Osteoblast (primary cell): ENCODE measurements at places on chromosomes 12 and 14. TPM values are rescaled to one million over a fixed set of nuclear protein-coding genes. Genes with fewer than 3 reads are reported as not detected.

- no peak overlapping the region for H3K4me3 ChIP-seq
- no peaks in the 10 kb centered on the region for H3K27me3 ChIP-seq
- DNase-seq, result peak; percentile 80
- H3K27ac ChIP-seq, result no peak overlapping the region
- no peaks in the 10 kb centered on the region for H3K4me1 ChIP-seq
- peaks cover 11% of the 10 kb centered on the region for H3K36me3 ChIP-seq
These were observed 18.8 kb downstream of the CEP170B start for GRCh38 chr14:104883681-104884361.

Gene SLC2A13
- 12.3 and 13.8 TPM in 2 replicates for total RNA-seq

- no peaks in the 10 kb centered on the region for H3K4me1 ChIP-seq
- no peak overlapping the region for H3K4me3 ChIP-seq
- peaks cover 4% of the 10 kb centered on the region for H3K27me3 ChIP-seq
- H3K27ac ChIP-seq, result no peak overlapping the region
These were observed 19.0 kb downstream of the KIF5A start for GRCh38 chr12:57568838-57569237.

DNA sequence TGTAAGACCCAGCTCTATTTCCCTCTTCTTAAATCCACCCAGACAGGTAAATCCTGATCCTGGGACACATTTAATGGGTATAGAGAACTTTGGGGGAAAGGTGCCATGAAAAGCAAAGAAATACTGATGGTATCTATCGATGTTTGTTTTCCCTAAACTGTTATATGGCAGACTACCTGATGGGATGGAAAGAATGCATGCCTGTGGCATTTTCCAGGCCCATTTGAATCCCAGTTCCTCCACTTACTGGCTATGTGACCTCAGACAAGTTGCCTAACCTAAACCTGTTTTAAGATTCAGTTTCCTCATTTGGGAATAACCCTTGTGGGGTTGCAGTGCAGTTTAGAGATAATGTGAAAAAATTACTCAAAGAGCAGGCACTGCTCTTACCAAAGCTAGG, 404.5 kb downstream of the FUT8 start:
- no peaks in the 10 kb centered on the region for H3K36me3 ChIP-seq
- no peak overlapping the region for H3K27ac ChIP-seq
- no peaks in the 10 kb centered on the region for H3K4me1 ChIP-seq
- H3K4me3 ChIP-seq, result no peak overlapping the region
- peaks cover 8% of the 10 kb centered on the region for H3K27me3 ChIP-seq
- DNase-seq, result no peak

Gene TOMM20L
- not detected in 2 replicates for total RNA-seq

Gene CLMN
- total RNA-seq, result 1.1 and 1.5 TPM in 2 replicates

Gene HOXC5
- 1.8 and 2.1 TPM in 2 replicates for total RNA-seq

Gene COCH
- total RNA-seq, result 0.29 and 1.1 TPM in 2 replicates

Gene IGF1
- total RNA-seq, result 0.72 and 0.88 TPM in 2 replicates

GRCh38 chr12:53995378-53996239, 4.4 kb upstream of the HOXC9 start:
- peak overlapping the region; percentile 83 for H3K4me3 ChIP-seq
- no peaks in the 10 kb centered on the region for H3K27me3 ChIP-seq
- H3K27ac ChIP-seq, result peak overlapping the region; percentile 91
- peak; percentile 93 for DNase-seq
- no peaks in the 10 kb centered on the region for H3K36me3 ChIP-seq

DNA sequence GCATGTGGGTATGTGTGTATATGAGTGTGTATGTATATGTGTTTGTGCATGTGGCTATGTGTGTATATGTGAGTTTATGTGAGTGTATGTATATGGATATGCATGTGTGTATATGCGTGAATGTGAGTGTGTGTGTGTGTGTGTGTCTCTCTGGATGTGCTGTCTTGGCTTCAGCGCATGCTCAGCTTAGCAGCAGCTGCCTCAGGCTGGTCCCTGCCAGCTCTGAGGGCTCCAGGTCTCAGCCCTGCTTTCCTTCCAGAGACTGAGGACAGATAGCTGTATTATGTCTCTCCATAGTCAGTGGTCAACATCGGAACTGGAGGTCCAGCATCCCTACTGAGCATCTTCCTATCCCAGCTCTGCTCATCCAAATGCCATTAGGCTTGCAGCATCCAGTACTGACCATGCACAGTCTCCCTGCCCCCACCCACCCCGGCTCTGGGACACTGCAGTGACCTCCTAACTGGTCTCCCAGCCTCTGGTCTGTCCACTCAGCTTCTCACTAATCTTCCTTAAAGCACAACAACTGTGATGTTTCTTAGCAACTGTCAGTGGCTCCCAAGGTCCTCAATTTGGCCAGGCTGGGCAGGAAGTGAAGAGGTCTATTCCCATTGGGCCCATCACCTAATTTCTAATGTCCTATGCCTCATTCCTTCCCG, 22.8 kb downstream of the FAIM2 start:
- no peak overlapping the region for H3K27ac ChIP-seq
- peaks cover 9% of the 10 kb centered on the region for H3K27me3 ChIP-seq
- no peak for DNase-seq
- H3K4me3 ChIP-seq, result no peak overlapping the region
- H3K36me3 ChIP-seq, result no peaks in the 10 kb centered on the region

- no peak for DNase-seq
- no peaks in the 10 kb centered on the region for H3K4me1 ChIP-seq
- peaks cover 2% of the 10 kb centered on the region for H3K27me3 ChIP-seq
- no peak overlapping the region for H3K27ac ChIP-seq
- H3K36me3 ChIP-seq, result no peaks in the 10 kb centered on the region
These were observed 448.6 kb downstream of the FUT8 start for GRCh38 chr14:65860956-65861611.

Gene IPO8
- 25.7 and 28.6 TPM in 2 replicates for total RNA-seq

- no peak for DNase-seq
- H3K4me1 ChIP-seq, result no peaks in the 10 kb centered on the region
- H3K36me3 ChIP-seq, result no peaks in the 10 kb centered on the region
- H3K27ac ChIP-seq, result no peak overlapping the region
- H3K4me3 ChIP-seq, result no peak overlapping the region
These were observed 43.5 kb upstream of the NOS1 start for GRCh38 chr12:117404940-117405339.

Gene SOS2
- total RNA-seq, result 29.7 and 30.6 TPM in 2 replicates

DNA sequence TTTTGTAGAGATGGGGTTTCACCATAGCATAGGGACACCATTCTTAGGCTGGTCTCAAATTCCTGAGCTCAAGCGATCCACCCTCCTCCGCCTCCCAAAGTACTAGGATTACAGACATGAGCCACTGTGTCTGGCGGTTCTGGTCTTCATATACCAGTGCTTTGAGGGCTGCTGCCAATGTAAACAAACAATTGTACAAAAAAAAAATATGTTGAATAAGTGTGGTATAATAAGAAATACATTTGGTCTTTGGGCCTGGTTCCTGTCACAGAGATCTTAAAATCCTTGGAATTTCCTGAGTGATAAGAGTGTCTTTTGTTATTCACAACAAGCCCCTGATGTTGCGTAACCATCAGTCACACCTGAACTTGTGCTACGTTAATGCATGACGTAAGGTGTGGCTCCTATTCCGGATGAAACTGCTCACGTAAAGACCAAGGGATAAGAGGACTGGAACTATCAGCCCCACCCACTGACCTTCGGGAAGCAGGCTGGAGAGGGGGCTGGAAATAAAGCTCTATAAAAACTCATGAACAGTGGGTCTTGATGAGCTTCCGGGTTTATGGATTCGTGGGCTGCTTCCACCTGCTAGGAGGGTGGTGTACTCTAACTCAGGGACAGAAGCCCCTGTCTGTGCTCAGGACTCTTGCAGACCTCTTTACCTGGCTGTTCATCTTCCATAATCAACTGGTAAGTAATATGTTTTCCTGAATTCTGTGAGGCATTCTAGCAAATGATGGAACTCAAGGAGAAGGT, 16.5 kb upstream of the RIMKLB start:
- DNase-seq, result no peak
- H3K36me3 ChIP-seq, result no peaks in the 10 kb centered on the region
- no peaks in the 10 kb centered on the region for H3K27me3 ChIP-seq
- H3K4me3 ChIP-seq, result no peak overlapping the region
- no peak overlapping the region for H3K27ac ChIP-seq

Gene KRT2
- total RNA-seq, result not detected in 2 replicates

Gene NANOG
- total RNA-seq, result under 0.01 TPM in 1 of 2 replicates, not detected in the other

DNA sequence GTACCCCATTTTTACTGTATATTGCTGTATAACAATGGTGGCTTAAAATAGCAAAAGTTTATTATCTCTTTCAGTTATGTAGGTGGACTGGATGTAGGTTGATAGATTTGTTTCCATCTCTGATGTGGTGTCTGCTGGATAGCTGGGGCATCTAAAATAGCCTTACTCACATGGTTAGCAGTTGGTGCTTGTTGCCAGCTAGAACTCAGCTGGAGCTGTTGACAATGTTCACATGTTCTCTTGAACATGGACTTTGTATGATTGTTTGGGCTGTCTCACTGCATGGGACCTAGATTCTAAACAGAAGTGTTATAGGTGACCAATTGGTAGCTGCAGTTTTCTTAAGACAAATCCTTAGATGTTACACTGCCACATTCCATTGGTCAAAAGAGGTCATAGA, 126.9 kb downstream of the GPHN start:
- no peak for DNase-seq
- peaks cover 9% of the 10 kb centered on the region for H3K4me1 ChIP-seq
- no peak overlapping the region for H3K4me3 ChIP-seq
- no peaks in the 10 kb centered on the region for H3K27me3 ChIP-seq

GRCh38 chr12:124764451-124764850, 99.2 kb downstream of the SCARB1 start:
- H3K27ac ChIP-seq, result peak overlapping the region; percentile 55
- H3K36me3 ChIP-seq, result no peaks in the 10 kb centered on the region
- peaks cover 5% of the 10 kb centered on the region for H3K27me3 ChIP-seq
- H3K4me1 ChIP-seq, result peaks cover 21% of the 10 kb centered on the region
- H3K4me3 ChIP-seq, result no peak overlapping the region
- peak; percentile 89 for DNase-seq

Gene FOXN4
- total RNA-seq, result not detected in 2 replicates

DNA sequence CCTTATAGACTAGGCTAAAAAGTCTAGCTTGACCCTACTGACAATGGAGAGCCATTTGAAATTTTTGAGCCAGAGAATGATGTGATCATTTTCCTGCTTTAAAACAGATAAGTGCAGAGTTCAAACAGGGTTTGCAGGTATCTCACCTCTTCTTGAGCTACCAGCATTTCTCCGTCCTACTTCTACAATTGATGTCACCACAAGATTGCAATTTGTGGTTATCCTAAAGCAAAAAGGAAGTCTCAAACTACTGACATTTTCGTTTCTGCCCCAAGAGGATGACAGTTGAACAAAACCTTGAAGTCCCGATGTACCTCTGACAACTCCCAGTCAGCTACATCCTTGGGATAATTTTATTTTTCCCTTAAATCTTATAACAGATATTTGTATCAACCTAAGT, 86.7 kb downstream of the PTGER2 start:
- peaks cover 15% of the 10 kb centered on the region for H3K4me1 ChIP-seq
- H3K4me3 ChIP-seq, result no peak overlapping the region
- H3K36me3 ChIP-seq, result no peaks in the 10 kb centered on the region
- no peaks in the 10 kb centered on the region for H3K27me3 ChIP-seq
- no peak overlapping the region for H3K27ac ChIP-seq

Gene RND1
- 0.29 and 0.36 TPM in 2 replicates for total RNA-seq

DNA sequence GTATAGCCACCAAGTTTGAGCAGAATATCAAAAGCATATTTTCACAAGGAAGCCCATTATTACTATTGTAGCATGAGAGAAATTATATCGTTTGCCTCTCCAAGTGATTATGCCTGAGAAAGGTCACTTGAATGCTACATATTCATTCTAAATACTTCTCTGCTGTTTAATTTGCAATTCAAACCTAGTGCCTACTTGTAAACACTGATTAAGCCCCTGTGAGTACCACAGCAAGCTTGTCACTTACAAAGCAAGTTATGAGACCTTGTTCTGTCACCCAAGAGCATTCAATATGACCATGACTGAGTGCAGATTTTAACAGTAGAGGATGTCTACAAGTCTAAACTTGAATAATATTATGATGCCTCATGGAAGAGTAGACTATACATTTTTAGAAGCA, 124.7 kb upstream of the SSTR1 start:
- no peak for DNase-seq
- H3K27me3 ChIP-seq, result no peaks in the 10 kb centered on the region
- no peak overlapping the region for H3K4me3 ChIP-seq
- H3K36me3 ChIP-seq, result no peaks in the 10 kb centered on the region
- H3K4me1 ChIP-seq, result no peaks in the 10 kb centered on the region

Gene EML5
- under 0.01 TPM in 2 replicates for total RNA-seq

- H3K27ac ChIP-seq, result no peak overlapping the region
- peaks cover 97% of the 10 kb centered on the region for H3K27me3 ChIP-seq
- peak; percentile 86 for DNase-seq
- peaks cover 18% of the 10 kb centered on the region for H3K4me1 ChIP-seq
- peak overlapping the region; percentile 69 for H3K4me3 ChIP-seq
These were observed 3.3 kb downstream of the COL2A1 start for GRCh38 chr12:48000878-48001504.

Gene LRIG3
- total RNA-seq, result 85.0 and 96.1 TPM in 2 replicates

- H3K4me1 ChIP-seq, result no peaks in the 10 kb centered on the region
- H3K36me3 ChIP-seq, result no peaks in the 10 kb centered on the region
- H3K27me3 ChIP-seq, result no peaks in the 10 kb centered on the region
- DNase-seq, result no peak
- no peak overlapping the region for H3K27ac ChIP-seq
These were observed 18.6 kb upstream of the PRKAB1 start for GRCh38 chr12:119649202-119649808.

- peaks cover 5% of the 10 kb centered on the region for H3K4me1 ChIP-seq
- H3K27ac ChIP-seq, result no peak overlapping the region
- DNase-seq, result no peak
These were observed 283.3 kb upstream of the PWP1 start for GRCh38 chr12:107402041-107403022.

GRCh38 chr12:10563002-10563401, 50.4 kb downstream of the MAGOHB start:
- H3K27ac ChIP-seq, result no peak overlapping the region
- H3K27me3 ChIP-seq, result peaks cover under 1% of the 10 kb centered on the region
- H3K4me3 ChIP-seq, result no peak overlapping the region
- peaks cover 6% of the 10 kb centered on the region for H3K4me1 ChIP-seq
- no peak for DNase-seq

DNA sequence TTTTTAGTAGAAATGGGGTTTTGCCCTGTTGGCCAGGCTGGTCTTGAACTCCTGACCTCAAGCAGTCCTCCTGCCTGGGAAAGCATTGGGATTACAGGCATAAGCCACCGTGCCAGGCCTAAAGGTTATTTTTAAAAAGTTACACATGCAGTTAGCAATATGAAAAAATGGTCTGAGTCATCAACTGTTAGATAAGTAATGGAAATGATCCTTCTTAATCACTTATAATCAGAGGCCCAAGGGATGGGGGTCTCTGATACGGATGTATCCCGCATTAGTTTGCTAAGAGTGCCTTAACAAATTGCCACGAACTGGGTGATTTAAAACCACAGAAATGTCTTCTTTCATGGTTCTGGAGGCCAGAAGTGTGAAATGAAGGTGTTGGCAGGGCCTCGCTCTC, 54.1 kb upstream of the FERMT2 start:
- DNase-seq, result no peak
- no peaks in the 10 kb centered on the region for H3K27me3 ChIP-seq
- peaks cover 5% of the 10 kb centered on the region for H3K4me1 ChIP-seq
- no peaks in the 10 kb centered on the region for H3K36me3 ChIP-seq

DNA sequence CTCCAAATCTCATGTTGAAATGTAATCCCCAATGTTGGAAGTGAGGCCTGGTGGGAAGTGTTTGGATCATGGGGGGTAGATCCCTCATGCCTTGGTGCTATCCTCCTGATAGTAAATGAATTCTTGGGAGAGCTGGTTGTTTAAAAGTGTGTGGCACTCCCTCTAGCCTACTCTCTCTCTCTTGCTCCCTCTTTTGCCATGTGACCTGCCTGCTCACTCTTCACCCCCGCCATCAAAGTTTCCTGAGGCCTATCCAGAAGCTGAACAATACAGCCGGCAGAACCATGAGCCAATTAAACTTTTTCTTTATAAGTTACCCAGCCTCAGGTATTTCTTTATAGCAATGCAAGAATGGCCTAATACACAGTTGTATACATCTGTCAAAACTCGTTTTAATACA, 62.5 kb downstream of the BCL2L14 start:
- no peak for DNase-seq
- no peaks in the 10 kb centered on the region for H3K4me1 ChIP-seq
- H3K27me3 ChIP-seq, result no peaks in the 10 kb centered on the region

Gene GLIPR1L1
- not detected in 2 replicates for total RNA-seq
